Gastrocnemius medialis (tissue), 4 donors: ENCODE measurements at places on chromosomes 5 and 9. TPM values are rescaled to one million over a fixed set of nuclear protein-coding genes. Genes with fewer than 3 reads are reported as not detected.
A peak's percentile ranks its signal among the peaks of the same experiment; 100 is the strongest.

Gene SLC25A2
- total RNA-seq: not detected

Gene LCN2
- not detected for total RNA-seq

Gene SH3GL2
- total RNA-seq: not detected

Gene TMEM232
- total RNA-seq: not detected

Gene SPACA9
- 0.24 TPM for total RNA-seq

- H3K36me3 ChIP-seq: no peaks in the 10 kb centered on the region
- DNase-seq: no peak
- peaks cover 14% of the 10 kb centered on the region for H3K4me1 ChIP-seq
These were observed 52.0 kb downstream of the OLFM1 start for GRCh38 chr9:135139366-135139959.

GRCh38 chr5:180414176-180414575 is 61.0 kb upstream of the GFPT2 start:
- no peaks in the 10 kb centered on the region for H3K27me3 ChIP-seq
- H3K4me3 ChIP-seq: no peak overlapping the region
- no peaks in the 10 kb centered on the region for H3K4me1 ChIP-seq
- no peaks in the 10 kb centered on the region for H3K36me3 ChIP-seq
- no peak overlapping the region for H3K27ac ChIP-seq
- no peak for DNase-seq

DNA sequence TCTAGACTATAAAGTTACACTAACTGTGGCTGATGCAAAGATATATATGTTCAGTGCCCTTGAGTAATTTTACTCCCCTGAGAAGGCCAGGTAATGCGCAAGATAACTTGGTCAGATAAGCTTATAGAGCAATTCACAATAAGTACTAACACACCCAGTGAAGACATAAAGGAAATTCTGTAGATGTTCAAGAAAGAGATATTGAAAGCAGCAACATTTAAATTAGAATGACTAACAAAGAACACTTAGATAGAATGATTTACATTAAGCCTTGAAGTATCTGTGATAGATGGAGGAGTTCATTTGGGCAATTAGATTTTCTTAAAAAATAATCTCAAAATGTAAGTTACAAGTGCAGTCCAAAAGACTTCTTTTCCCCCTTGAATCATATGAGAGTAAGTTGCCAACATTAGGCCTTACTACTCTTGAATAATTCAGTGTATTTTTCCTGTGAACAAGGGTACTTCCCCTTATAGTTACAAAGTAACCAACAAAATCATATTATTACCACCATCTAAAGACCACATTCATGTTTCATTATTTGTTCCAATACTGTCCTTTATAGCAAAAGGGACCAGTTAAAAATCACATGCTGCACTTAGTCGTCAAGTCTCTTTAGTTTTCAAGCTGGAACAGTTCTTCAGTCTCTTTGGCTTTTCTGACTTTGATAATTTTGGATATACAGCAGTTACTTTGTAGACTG is 44.4 kb upstream of the ELOVL7 start:
- no peak overlapping the region for H3K27ac ChIP-seq
- no peaks in the 10 kb centered on the region for H3K36me3 ChIP-seq
- H3K4me3 ChIP-seq: no peak overlapping the region
- H3K27me3 ChIP-seq: no peaks in the 10 kb centered on the region
- H3K4me1 ChIP-seq: no peaks in the 10 kb centered on the region

DNA sequence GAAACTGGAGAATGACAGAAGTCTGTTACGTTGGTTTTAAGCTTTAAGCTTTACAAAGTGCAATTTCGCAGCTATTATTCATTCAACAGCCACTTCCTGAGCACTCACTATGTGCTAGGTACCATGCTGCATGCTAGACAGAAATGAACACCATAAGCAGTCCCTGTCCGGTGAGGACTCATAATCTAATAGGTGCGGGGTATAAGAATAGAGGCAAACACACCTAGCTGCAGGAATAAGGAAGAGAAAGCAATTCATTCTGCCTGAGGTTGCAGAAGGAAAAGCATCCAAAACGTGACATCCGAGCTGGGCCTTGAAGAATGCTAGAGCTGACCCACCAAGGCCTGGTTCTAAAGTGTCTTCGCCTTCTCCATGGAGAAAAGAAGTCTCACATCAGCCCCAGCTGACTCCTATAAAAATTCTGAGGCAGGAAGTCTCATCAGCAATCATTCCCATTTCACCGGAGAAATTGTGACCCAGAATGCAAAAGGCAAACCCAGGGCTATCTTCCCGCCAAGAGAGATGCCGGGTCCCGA is 542 bp downstream of the FKBP15 start:
- H3K4me1 ChIP-seq: peaks cover 36% of the 10 kb centered on the region
- DNase-seq: no peak
- no peaks in the 10 kb centered on the region for H3K27me3 ChIP-seq
- no peaks in the 10 kb centered on the region for H3K36me3 ChIP-seq
- peak overlapping the region; percentile 80 for H3K4me3 ChIP-seq
